Activated CD4-positive, alpha-beta T cell treated with anti-CD3 and anti-CD28 coated beads, Interleukin-2, amount 10 ng/mL, durations not matched to agents 24 days and 14 days (primary cell): ENCODE measurements at places on chromosomes 12 and 14. TPM values are rescaled to one million over a fixed set of nuclear protein-coding genes. Genes with fewer than 3 reads are reported as not detected.

PLA2G1B gene
- not detected in 2 replicates for total RNA-seq

KRT72 gene
- total RNA-seq, result 0.09 TPM in 1 of 2 replicates, not detected in the other

TEX52 gene
- 0.17 TPM in 1 of 2 replicates, not detected in the other for total RNA-seq

- DNase-seq, result peak; percentile 84
Observed at GRCh38 chr12:54378796-54379397, 5.6 kb downstream of the ZNF385A start.

DNA sequence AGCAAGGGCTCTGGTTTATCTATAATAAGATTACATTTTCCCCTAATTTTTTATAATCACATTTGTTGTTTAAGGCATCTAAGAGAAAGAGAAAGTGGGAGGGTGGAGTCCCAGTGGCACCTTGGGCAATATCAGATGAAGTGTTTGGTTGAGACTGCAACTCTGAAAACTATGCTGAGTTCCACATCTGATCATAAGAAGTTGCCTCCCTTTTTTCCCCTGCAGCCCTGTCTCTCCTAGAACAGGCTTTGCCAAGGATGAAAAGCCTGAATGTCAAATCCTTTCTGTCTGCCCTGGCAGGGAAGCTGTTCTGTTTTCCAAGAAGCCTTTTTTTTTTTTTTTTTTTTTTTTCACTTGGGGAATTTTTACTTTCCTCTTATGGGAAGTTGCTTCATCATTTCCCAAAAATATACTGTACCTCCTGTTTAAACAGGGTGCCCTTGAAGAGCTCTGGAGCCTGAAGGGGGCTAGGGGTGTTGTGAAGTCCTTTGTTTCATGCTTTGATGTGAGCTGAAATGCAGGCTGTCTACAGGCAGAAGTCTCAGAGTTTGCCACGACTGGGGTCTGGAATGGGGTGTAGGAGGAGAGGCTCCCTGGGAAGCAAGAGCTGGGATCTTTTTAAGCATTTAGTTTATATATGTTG is 71.3 kb downstream of the SUSD6 start:
- peak; percentile 81 for DNase-seq

GRCh38 chr12:96907671-96908422 is 790 bp downstream of the NEDD1 start:
- peak; percentile 77 for DNase-seq

DNA sequence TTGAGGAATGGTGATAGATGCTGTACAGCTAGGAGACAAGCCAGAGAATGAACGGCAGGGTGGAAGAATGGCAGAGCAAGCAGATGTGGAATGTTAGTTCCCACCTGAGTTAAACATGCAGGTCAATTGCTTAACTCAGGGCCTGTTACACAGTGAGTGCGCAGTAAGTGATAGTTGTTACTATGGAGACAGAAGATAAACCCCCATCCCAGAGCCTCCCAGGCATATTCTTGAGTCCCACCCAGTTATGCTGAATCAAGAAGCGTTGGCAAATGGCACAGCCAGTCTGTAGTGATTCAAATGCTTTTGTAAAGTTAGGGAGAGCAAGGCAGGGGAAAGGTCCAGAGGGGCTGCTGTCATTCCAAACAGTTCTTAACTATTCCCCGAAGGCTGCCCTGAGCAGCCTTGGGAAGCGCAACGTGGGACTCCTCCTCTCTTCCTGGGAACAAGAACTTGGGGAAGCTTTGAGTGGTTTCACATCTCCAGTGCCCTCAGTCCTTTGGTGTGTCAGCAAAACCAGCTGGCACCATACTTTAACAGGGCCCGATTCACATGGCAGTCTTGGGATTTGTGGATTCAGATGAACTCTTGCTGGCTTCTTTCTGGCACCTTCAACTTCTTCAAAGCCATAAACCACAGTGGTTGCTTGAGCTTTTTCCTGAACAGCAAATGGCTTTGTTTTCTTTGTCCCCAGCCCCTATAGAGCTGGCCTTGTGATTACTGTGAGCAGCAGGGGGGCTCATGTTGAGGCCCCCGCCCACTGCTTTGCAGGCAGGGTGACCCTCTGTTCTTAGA is 66.4 kb downstream of the PPM1A start:
- DNase-seq, result no peak

GRCh38 chr14:85332401-85332800 is 197.5 kb upstream of the FLRT2 start:
- DNase-seq, result no peak

GRCh38 chr12:77878901-77879300 is 48.2 kb downstream of the NAV3 start:
- no peak for DNase-seq

DNA sequence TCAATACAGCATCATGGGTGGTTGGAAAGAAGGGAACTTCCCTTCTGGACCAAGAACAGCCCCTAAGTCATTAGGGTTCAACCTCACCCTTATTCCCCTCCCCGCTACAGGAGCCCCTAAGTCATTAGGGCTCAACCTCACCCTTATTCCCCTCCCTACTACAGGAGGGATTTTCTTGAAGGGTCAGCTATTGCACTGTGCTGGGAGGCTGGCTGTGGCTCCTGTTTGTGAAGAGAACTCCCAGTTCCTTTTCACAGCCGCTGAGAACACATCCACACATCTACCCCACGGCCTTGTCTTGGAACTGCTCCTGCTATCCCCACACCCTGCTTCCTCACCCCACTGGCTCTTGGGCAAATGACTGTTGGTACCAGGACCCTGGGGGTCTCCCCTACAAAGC is 44.9 kb downstream of the ERH start:
- DNase-seq, result no peak

DNA sequence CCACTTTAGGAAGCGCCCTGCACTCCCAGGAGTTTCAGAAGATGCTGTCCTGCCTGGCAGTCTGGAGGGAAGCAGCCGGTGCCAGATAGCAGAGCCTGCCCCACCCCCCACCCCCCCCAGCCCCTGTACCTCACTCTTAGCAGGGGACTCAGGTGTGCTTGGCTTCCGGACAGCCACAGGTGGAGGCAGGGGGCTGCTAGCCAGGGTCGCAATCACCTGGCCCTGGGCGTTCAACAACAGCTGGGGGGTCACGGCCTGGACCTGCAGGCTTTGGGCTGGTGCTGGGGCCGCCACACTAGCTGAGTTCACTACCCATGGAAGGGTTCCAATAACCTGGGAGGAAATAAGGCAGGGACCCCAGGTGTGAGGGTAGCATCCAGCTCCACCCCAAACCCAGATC is 22.0 kb downstream of the POU6F1 start:
- no peak for DNase-seq

DNA sequence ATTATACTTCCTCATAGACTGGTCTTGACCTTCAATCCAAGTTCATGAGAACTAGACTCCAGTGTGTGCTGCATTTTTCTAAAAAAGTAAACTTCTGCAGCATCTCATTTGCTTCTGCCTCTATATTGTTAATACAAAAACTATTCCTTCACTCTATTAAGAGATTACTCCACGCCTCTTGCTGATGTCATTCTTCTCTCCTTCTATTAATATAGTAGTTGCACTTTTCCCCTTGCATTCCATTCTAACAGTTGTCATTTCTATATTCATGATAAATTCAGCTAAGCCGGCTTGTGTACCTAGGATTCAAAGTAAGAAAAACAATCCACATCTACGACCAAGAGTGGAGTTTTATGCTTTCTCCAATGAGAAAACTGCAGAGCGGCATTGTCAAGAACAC is 480.4 kb upstream of the NOVA1 start:
- no peak for DNase-seq

GRCh38 chr12:117702741-117703140 is 266.0 kb downstream of the KSR2 start:
- DNase-seq, result no peak

GRCh38 chr14:69666112-69666511 is 54.7 kb downstream of the SUSD6 start:
- DNase-seq, result no peak

DNA sequence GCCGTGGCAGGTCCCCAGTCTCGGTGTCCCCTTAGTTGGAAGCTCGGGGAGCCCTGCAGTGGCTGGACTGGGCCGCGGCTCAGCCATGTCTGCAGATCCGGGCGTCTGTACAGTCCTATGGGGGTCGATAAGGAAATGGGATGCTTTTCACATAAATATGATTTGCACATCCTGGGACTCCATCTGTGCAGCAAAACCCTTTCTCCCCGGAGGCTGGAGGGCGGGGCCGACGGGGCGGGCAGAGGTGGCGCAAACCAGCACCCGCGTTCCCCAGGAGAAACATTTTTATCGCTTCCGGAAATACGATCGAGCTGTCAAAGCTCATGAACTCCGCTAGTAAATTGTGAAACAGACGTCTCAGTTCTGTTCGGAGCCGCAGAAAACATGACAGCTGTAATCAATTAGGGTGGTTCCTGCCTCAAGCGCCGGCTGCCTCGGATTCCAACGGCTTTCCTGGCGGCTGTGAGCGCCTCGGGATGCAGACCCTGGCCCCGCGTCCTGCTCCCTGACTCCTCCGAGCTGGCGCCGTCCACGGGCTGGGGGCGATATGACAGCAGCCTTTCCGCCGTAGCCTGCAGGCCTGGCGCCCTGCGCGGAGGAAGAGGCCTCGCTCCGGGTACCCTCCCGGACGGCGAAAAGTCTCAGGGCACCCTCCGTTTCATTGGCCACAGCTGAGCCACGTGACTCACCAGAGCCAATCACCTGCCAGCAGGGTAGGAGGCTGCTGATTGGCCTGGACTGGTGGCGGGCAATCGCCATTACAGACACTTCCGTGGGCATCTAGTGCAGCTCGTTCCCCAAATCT is 23.0 kb downstream of the DIO3 start:
- DNase-seq, result no peak

GRCh38 chr12:71092290-71092689 is 65.5 kb downstream of the TSPAN8 start:
- DNase-seq, result no peak

DNA sequence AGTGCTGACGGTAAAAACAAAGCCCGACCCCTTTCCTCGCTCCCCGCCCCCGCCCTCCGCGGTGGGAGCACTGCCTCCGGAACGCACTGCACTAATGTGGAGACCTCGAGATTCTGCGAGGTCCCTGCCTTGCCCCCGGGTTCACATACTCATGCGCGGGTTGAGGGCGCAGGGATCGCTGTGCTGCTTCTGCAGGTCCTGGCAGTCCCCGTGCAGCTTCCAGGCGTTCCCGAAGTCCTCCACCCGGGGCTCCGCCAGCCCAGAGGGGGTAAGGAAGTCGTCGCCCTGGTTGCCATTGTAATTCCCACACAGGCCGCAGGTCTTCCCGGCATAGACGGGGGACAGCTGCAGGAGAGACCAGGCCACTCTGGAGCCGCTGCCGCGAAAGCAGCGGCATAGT is 66.8 kb downstream of the VWF start:
- DNase-seq, result no peak

DNA sequence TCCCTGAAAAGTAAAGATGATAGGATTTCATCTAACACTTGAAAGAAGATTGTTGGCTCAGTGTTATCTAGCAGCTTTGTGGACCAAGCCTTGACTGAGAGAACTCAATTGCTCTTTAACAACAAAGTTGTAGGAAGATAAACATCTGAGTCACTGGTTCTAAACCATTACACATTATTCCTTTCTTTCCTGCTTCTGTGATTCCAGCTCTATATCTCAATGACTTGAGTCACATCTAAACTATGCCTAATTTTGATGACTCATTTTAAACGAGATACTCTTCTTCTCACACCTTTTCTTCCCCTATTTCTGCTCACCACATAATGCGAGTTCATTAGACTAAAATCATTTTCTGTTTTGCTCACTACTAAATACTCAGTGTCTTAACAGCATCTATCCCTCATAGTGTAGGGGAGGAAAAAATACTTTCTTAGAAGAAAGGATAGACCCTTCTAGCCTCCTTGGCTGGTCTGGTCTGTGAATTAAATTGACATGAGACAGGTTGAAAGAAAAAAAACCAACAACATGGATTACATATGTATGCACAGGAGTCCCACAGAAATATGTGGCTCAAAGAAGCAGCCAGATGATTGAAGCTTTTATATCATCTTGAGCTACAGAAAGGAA is 201.4 kb downstream of the C12orf50 start:
- DNase-seq, result no peak

GRCh38 chr12:3713483-3713882 is 39.4 kb downstream of the CRACR2A start:
- DNase-seq, result no peak

DNA sequence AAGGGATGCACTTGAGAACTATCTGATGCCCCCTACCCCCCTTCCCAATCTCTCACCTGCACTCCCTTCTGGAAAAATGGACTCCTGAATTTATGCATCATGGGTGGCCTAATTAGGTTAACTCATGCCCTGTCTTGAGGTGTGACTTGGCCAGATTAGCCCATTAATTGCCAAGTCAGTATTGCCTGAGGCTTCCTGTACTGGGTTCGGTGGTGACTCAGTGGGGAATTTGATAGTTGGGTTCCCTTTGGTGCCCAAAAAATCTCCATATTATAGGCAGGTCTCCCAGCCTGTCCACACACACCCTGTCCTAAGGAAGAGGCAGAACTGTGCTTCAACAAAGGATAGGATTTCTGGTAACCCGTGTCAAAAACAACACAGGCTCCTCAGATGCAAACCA is 146.1 kb downstream of the CHST11 start:
- no peak for DNase-seq

- no peak for DNase-seq
Observed at GRCh38 chr14:68879321-68879781, 86.5 kb upstream of the ZFP36L1 start.

DNA sequence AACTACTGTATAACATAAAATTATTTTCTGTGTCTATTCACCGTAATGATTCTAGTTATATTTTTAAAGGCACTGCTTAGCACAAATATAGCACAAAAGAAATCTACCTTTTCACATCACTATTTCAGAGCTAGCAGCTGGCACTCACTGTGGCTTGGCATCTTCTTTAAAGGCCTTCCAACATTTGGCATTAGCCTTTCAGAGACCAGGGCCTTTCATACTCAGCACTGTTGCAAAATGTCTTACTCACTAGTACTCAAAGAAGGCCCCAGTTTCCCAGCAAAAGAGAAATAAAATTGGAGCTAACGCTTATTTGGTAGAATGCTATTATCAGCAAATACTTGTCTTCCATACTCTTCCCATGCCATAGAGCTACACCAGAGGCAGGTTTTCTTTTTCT is 238.4 kb downstream of the MED13L start:
- DNase-seq, result no peak

GRCh38 chr12:64558754-64559153 is 51.5 kb upstream of the RASSF3 start:
- DNase-seq, result no peak

DNA sequence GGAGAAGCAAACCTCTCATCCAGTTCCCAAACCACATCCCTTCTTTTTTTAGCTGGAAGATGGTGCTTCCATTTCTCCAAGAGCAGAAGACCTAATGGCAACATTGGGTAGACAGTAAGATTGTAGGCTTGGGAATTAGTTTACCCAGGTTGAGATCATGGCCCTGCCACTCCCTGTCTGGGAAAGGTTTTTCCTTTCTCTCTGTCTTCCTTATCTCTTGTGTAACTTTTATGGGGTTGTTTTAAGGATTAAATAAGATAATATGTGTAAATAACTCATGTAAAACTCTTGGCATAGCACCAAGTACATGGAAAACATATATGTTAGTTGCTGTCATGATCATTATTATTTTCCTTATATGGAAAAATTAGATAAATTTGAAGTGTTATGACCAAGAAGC is 23.2 kb upstream of the PSMA6 start:
- no peak for DNase-seq

GRCh38 chr12:116135209-116135930 is 142.1 kb downstream of the MED13L start:
- DNase-seq, result no peak

- no peak for DNase-seq
Observed at GRCh38 chr12:51270951-51271518, 820 bp upstream of the SMAGP start.

- peak; percentile 98 for DNase-seq
Observed at GRCh38 chr12:22544038-22544979, at the start of gene C2CD5. C2CD5 (minus strand) TSS chr12:22544542; CDS start chr12:22544150, 392 bp downstream.
